ENCODE measurements at places on chromosomes 11 and 22.
A peak's percentile ranks its signal among the peaks of the same experiment; 100 is the strongest.

GRCh38 chr22:46287873-46288751, 8.6 kb upstream of the GTSE1 start:
- no peak for DNase-seq

DNA sequence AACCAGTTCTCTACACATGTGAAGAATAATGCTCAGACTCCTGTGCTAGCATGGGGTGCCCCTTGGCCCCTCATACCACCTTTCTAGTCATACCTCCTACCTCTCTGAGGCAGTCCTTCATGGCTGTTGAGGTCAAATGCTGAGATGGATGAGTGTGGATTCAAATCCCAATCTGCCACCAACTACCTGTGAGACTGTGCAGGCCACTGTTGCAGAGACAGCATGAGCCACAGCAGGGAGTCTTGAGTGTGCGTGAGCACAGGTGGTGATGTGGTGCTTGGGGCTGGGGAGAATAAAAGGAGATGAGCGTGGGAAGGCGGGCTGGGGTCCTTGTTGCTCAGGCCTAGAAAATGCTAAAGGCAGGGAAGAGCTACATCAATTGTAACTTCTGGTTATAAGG, 218.0 kb upstream of the E2F8 start:
- DNase-seq, result no peak

GRCh38 chr11:62477927-62478326, 59.1 kb downstream of the SCGB1A1 start:
- DNase-seq, result no peak

- DNase-seq, result no peak
Measured at GRCh38 chr11:61850687-61851086, 22.6 kb downstream of the FADS2 start.

GRCh38 chr11:31824879-31825837, 14.0 kb upstream of the PAX6 start:
- no peak for DNase-seq

DNA sequence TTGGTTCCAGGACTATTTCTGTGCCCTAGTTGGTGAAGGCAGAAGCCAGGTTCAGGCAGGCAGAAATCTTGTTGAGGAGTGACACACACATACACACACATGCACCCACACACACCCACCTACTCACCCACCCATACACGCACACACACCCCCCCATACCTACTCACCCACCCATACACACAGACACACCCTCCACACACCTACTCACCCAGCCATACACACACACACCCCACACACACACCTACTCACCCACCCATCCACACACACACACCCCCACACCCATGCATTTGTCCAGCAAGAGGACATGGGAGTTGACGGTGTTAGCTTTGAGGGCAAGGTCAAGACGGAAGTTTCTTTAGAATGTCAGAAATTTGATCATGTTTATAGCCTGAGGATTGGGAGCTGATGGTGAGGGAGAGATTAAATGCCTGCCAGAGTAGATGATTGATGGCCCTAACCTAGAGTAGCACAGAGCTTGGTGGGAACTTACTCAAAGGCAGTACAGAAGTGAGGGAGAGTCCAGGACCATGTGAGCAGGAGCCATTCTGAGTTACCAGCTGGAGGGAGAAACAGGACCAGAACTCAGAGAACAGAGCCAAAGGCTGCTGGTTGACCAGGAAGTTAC, 68.9 kb downstream of the CYB5R2 start:
- no peak for DNase-seq

DNA sequence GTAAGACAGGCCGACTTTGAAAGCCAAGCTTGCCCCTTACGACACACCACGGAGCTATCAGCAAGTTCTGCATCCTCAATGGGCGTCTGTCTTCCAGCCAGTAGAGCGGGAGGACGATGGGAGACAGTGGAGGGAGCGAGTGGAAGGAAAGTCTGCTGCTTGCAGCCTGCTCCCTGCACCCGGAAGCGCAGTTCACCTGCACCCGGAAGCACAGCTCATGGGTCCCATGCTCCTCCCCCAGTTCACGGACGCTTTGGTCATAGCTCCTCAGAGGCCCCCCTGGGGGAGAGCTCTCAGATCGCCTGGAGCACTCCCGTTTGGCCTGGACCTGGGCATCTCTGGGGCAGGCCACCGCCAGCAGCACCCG, 51.3 kb downstream of the FBLN1 start:
- DNase-seq, result no peak

DNA sequence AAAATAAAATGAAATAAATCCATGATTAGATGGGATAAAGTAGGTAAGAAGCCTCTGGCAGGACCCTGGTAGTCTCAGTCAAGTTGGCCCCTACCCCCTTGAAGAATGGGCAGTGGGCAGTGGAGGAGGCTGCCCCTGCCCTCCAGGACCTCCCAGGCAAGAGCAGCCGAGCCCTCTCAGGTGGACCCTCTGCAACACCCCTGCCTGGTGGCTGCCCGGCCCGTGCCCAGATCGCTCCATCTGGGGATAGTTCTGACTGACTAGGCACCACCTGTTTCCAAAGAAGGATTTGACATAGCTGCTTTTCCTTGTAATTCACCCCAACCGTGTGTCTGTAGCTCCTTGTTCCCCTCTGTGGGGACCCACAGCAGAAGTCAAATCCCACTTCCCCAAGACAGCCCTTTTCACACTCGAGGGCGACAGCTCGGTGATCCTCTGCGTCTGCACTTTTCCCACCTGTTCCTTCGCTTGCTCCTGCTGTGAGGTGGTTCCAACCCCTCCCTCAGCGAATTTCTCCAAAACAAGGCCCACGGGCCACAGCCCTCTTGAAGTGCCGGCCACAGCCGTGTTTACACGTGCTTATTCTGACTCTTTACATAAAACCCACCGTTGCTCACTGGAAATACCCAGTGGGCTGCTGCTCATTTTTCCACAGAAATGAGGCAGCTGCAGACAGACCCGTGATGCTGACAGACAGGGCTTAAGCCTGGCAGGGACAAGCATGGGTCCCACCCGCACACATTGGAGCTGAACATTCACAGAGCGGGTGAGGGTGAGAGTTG, 5.5 kb upstream of the TMPRSS13 start:
- DNase-seq, result no peak

- no peak for DNase-seq
Measured at GRCh38 chr11:79768343-79768742, 327.5 kb upstream of the TENM4 start.

- no peak for DNase-seq
Measured at GRCh38 chr22:47310601-47311000, 548.2 kb downstream of the TBC1D22A start.

- no peak for DNase-seq
Measured at GRCh38 chr11:31764766-31765165, 46.4 kb downstream of the PAX6 start.

DNA sequence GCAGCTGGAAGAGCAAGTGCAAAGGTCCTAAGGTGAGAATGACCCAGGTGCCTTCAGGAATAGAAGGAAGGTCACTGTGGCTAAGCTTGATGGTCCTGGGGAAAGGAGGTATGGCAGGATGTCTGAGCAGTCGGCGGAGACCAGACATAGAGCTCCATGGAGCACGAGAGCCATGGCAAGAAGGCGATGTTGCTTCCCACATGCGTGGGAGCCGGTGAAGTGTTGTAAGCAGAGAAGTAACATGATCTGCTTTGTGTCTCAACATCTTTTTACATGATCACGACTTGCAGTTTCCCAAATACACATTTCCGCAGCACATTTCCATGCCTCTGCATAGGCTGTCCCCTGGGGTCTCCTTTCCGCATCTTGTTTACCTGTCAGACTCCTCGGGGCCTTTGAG, 231.9 kb downstream of the KIRREL3 start:
- no peak for DNase-seq

DNA sequence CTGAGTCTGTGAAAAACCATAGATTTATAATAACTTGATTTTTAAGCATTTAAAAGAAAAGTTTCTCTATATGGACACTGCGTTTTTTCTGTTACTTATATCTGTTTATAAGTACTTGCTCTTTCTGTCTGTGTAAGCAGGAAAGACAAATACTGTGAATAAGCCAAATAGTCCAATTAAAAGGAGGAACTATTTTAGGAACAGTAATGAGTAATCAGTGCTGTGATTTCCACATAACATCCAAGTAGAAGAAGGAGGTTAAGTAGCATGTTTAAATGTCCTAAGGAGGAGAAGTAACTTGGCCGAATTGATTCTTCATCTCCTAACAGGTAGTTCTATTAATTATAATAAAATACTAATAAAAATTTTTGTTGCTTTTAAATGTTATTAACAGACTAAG, 40.8 kb downstream of the ZNF214 start:
- peak; percentile 52 for DNase-seq

DNA sequence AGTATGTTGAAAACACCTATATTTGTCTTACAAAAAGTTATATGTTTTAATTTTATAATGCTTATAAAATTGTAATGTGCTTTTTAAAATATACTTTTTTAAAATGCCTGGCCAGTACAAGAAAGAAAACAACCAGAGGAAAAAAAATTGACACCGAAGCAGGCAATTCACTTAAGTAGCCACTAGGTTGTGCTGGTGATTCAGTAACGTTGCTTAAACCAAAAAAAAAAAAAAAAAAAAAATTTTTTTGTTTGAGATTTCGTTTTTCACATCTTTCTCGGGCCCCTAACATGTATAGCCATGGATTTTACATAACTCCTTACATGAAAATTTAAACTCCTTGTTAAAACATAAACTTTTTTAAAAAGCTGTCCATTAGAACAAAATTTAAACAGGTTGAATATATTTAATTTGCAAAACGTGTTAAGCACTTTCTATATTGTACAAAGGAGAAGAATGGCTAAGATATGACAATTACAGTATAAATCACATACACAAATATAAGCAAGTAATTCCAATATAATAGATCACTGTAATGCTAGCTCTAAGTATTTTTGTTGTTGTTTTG, 9.2 kb downstream of the OR8B4 start:
- peak; percentile 15 for DNase-seq

GRCh38 chr22:26291940-26292666, 122.8 kb downstream of the SEZ6L start:
- DNase-seq, result no peak

DNA sequence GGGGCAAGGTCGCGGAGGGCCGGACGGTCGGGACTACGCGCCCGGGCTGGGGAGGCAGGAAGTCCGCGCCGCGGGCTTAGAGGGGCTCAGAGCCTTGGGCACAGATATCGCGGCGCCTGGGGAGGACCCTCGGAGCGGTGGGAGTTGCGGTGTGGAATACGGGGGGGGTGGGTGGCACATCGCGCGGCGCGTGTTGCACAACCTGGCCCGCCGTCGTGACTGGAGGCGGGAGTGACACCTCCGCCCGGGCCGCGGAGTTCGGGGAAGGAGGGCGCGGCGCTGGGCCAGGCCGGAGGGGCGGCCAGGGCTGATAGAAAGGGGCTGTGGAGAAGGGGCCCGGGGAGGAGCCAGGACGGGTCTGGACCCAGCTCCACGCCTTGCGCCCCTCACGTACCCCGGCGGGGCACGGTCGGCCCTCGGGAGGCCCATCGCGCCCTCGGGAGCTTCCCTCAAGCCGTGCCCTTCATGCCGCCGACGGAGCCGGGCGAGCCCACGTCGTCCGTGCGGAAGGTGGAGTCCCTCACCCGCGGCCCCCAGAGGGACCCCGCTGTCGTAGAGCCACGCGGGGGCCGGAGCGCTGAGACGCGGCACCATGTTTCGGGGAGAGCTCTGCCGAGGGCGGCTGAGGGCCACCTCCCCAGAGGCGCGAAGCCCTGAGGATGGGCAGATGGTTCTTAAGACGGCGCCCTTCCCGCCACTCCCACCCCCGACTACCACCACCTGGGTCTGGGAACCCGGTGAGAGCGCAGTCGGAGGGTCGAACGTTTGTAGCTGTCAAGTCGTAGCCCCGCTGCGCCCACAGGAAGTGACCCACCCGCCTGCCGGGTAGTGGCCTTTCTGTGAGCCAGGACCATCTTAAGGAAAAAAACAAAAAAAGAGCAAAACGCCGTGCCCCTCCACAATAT, 729 bp downstream of the IL17RA start:
- DNase-seq, result no peak

GRCh38 chr11:8101421-8101820, 20.4 kb downstream of the TUB start:
- no peak for DNase-seq

DNA sequence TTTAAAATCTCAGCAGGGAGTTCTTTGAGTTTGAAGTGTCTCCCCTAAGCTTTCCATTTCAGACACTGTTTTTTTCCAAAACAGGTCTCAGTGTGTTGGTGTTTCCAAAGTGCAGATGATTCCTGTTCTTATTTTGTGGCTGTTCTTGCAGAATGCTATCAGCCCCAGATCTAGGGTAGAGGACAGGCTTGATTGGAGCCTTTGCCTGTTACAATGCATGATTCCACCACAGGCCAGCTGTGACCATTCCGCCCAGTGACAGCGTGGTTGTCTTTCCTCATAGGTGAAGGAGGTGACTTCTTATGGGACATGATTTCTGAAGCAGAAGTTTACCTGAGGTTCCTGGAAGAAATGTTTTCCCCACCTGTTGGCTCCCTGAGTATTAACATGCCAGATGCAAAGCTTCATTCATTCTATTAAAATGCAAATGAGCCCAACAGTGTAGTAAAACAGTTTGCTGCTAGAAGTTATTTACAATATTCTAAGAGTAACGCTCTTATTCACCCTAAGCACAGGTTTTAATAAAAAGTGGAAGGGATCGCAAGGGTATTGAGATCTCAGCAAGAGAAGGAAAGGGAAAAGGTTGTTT, 36.9 kb upstream of the BIRC3 start:
- DNase-seq, result no peak

DNA sequence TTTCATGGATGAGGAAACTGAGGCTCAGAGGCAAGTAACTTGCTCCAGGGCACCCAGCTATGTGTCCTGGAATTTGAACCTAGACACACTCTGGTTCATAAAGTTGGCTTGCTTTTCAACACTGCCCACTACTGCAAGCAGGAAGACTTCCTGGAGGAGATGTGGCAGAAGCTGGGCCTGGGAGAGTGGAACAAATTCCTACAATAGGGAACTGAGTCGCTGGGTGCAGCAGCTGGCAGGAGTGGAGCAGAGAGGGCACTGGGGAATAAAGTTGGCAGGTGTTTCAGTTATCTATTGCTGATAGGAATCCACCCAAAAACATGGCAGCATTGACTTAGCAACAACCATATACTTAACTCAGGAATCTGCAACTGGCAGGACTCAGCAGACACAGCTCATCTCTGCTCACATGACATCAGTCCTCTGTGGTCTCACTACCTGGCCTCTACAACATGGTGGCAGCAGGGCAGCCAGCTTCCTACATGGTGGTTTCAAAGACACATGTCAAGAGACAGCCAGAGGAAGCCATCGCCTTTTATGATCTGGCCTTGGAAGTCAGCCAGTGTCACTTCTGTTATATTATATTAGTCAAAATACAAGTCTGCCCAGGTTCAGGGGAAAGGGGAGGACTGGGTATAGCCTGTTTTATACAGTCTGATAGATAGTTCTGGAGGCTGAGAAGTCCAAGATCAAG, 10.6 kb upstream of the CARD10 start:
- DNase-seq, result no peak

Data from fibroblast of gingiva (primary cell).